Activated T-cell treated with anti-CD3 and anti-CD28 coated beads, Interleukin-2, amount 50 U/mL, for 72 hours (primary cell): ENCODE measurements at places on chromosomes 2 and 18. TPM values are rescaled to one million over a fixed set of nuclear protein-coding genes. Genes with fewer than 3 reads are reported as not detected.

Gene SPP2
- not detected for total RNA-seq

DNA sequence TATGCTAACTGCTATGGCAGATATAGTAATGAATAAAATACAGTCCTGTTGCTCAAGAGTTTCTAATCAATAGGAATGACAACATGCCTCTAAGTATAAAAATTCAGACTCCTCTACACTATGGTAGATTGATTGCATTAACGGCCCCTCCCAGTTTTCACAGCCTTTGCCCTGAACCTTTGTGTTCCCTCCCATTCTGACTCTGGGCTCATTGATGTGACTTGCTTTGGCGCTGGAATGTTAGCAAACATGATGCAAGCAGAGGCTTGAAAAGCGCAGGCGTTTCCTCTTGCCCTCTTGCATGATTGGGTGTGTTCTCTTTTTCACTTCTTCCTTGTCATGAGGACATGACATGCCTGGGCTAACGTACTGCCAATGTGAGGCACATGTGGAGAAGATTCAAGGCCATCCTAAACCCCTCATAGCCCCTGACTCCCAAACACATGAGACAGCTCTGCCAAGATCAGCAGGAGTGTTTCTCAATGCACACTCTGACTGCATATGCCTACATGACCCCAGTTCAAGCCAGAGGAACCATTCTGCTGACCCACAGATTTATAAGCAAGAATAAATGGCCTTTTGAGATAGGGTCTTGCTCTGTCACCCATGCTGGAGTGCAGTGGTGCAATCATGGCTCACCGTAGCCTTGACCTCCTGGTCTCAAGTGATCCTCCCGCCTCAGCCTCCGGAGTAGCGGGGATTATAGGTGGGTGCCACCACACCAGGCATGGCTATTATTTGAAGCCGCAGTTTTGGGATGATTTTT lies 49.7 kb upstream of the CD28 start:
- DNase-seq: no peak

Gene SUPT7L
- total RNA-seq: 48.9 TPM

- peak; percentile 55 for DNase-seq
These were observed 86.0 kb downstream of the ICOS start for GRCh38 chr2:204022550-204022949.

Gene KCNJ13
- total RNA-seq: not detected

GRCh38 chr2:198873503-198874471 lies 584.0 kb downstream of the SATB2 start:
- DNase-seq: no peak

DNA sequence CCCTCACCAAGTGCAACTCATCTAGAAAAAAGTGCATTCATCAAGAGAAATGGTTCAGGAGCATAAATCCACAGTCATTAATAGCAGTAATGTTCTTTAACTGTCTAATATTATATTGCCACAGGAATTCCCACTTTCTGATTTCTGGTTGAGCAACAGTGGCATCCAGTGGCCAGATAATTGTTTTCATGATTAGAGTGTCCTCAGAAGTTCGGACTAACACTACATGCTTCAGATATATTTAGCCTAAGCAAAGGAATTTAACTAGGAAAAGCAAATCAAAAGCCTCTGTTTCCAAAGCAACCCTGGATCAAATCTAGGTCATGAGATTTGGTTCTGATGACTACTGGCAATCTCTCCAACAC lies 9.8 kb upstream of the ERBB4 start:
- DNase-seq: no peak

Gene DIS3L2
- 38.3 TPM for total RNA-seq

Gene CD8B
- 79.3 TPM for total RNA-seq

DNA sequence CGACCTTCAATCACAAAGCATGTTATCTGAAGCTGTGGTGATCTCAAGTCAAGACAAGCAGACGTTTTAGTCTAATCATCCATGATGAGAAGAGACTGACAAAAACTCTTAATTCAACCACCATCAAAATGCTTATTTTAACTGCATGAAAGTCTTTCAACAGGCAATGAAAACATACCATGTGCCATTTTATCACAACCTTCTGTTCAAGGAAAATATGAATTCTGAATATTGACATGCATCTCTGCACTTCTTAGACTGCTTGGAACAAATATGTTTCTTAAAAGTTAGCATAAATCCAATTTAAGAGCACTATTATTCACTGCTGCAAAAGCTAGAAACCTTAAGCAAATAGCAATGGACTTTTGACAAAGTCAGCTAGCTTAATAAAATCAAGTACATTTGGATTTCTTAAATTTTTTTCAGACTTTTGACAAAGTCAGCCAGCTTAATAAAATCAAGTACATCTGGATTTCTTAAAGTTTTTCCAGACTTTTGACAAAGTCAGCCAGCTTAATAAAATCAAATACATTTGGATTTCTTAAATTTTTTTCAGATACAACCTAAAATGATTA lies 70.9 kb downstream of the OLA1 start:
- no peak for DNase-seq

DNA sequence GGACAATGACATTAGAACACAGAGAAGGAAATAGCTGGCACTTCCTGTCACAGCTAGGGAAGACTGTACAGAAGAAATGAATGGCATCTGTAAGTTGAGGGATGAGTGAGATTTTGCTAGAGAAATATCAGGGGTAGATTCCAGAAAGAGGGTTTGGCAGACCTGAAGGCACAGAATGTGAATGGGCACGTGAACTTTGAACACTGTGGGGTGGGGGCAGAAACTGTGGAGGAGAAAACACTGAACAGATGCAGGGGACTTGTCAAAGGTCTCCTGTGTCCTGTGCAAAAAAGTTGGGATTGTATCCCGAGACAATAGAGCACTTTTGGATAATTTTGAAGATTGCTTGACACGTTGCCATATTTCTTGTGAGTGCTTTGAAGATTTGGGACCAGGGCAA lies 88.0 kb downstream of the PPP1R1C start:
- no peak for DNase-seq

Gene SS18
- total RNA-seq: 58.6 TPM

GRCh38 chr2:40130251-40130994 lies 321.5 kb downstream of the SLC8A1 start:
- no peak for DNase-seq

Gene PKP4
- total RNA-seq: 41.3 TPM

DNA sequence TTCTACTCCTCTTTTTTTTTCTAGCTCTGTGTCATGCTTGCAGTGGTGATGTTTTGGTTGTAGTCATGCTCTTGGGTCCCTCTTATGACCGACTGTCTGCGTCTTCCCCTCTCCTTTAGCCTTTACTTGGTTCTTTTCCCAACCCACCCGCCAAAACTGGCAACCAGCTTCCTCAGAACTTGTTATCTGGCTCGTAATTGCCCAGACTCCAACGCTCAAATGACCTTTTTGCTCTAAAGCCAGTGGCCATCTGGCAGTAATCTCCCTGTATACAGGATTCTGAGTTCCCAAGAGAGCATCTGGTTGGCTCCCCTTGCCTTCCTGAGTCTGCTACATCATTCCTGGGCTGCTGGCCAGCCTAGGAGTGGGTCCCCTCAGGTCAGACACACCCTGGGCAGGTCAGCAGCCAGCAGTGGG lies 147.2 kb downstream of the MGAT5 start:
- DNase-seq: no peak

- DNase-seq: no peak
These were observed 69.3 kb upstream of the FN1 start for GRCh38 chr2:215505044-215505786.

Gene RAB6C
- 0.14 TPM for total RNA-seq
